Stomach (tissue), 19 donors: ENCODE measurements at places on chromosomes 1 and 21.

DNA sequence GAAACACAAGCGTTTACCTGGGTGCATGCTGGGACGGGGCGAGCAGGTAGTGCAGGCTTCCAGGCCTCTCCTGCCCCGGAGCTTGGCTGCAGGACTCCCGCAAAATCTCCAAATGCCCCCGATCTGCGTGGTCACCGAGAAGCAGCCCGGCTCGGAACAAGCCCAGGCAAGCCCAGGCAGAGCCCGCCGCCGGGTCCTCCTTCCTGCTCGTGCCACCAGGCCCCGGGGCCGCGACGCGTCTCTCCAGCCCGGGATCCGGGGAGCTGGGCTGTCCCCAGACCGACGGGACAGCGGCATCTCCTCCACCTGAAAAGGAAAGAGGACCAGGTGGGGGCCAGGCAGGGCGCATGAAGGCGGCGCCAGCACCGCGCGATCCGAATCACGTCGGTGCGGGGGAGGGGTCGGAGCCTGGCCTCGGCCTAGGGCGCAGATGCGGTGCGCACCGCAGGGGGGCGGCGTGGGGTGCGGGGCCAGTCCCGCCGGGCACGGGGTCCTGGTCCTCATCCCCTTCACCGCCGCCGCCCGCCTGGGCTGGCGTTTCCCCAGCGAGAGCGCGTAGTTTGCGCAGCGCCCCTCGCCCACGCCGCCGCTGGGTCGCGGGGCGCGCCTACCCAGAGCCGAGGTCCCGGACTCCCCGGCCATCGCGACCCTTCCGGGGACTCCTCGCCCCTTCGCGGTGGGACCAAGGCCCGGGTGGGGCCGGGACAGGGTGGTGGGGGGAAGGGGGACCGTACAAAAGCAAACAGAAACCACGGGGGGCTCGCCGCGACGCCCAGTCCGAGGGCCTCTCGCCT lies 52.4 kb upstream of the H6PD start:
- peak; percentile 65 for DNase-seq

DNA sequence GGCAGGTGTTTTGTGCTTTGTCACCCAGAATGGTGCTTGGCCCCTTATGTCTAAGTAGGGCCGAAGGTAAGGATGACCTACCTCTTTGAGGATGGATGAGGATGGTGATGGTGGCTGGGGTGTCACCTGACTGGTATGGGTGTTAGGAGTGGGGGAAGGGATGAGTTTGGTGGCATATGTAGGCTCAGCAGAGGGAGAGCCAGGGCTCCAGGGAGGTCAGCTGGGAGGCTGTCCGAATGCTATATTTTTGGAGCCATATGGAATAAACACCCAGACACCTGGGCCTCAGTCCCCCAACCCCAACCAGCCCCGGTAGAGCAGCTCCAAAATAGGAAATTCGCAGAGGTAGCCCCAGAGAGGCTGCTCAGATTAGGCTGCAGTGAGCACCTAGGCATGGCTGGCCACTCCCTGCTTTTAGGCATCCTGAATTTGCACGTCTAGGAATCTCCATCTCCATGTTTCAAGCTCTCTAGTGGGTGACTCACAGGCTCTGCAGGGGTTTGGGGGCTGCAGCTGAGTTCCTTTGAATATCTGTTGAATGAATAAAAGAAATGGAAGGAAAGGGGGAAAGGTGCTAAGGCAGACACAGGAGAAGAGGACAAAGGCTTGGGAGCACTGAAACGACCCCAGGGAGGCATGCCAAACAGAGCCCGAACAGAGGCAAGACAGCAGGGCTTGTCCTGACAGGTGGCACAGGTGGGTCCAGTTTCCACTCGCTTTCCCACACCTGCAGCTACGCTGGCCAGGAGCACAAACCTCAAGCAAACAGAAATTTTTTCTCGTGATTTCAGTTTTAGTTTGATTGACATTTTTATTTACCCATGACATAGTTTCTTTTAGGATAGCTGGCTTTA lies 135.3 kb upstream of the EDN2 start:
- no peak for DNase-seq

DNA sequence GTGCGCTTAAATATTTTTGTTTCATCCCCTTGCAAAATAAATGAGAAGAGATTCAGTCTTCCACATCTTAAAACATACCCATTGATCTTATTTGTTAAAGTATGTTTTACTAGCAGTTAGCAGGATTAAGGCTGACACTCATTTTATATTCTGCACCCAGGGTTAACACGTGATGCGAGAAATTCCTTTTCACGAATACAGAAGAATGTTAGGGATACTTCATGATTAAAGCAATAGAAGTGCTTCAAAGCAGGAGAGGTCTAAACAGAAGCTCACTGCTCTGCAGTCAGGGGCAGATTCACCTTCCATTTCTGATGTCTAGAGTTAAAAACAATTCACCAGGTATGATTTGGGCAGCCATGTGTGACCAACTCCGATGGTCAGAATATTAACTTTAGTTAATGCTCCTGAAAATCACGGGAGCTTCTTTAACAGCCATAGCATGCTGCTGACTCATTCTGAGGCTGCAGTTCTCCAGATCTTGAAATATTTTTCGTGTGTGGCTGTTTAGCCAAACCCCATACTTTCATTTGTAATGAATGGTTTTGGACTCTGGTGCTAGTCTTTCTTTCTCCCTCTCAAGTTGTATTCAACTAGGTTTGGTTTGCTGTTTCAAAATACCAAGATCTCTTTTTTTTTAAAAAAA lies 19.7 kb downstream of the BCAR3 start:
- no peak for DNase-seq

- DNase-seq = no peak
Observed at GRCh38 chr1:169604781-169605560, 18.7 kb upstream of the F5 start.

- no peak for DNase-seq
Observed at GRCh38 chr1:5907386-5907785, 84.8 kb downstream of the NPHP4 start.
